ENCODE measurements at places on chromosomes 5 and 9. TPM values are rescaled to one million over a fixed set of nuclear protein-coding genes. Genes with fewer than 3 reads are reported as not detected.

DNA sequence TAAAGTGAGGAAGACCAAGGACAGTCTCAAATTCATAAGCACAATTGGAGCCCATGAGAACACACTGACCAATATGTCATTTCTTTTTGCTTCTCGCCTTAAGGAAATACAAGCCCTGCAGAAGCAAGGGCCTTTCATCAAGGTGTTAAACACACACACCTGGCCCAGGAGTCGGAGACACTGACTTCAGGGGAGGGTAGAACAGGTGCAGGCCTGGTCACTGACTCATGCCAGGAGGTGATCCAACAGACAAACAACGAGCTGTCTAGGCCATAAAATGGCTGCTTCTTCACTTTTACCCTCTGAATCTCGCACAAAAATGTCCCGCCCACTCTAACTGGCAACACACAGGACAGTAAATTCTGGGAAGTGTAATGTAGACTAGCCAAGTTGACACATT, 62.7 kb downstream of the RGMB start:
- no peaks in the 10 kb centered on the region for H3K4me1 ChIP-seq
- H3K36me3 ChIP-seq = no peaks in the 10 kb centered on the region
- H3K27ac ChIP-seq = no peak overlapping the region
- no peaks in the 10 kb centered on the region for H3K27me3 ChIP-seq
- no peak for DNase-seq

GRCh38 chr5:113757508-113757907, 244.0 kb downstream of the YTHDC2 start:
- no peak overlapping the region for H3K4me3 ChIP-seq
- no peaks in the 10 kb centered on the region for H3K27me3 ChIP-seq
- DNase-seq = no peak
- H3K4me1 ChIP-seq = no peaks in the 10 kb centered on the region

- no peak overlapping the region for H3K4me3 ChIP-seq
- H3K36me3 ChIP-seq = no peaks in the 10 kb centered on the region
- H3K27ac ChIP-seq = no peak overlapping the region
- DNase-seq = no peak
- H3K4me1 ChIP-seq = no peaks in the 10 kb centered on the region
Observed at GRCh38 chr5:66248874-66249273, 104.8 kb downstream of the SREK1 start.

CDH9 gene
- total RNA-seq = not detected

- H3K27ac ChIP-seq = no peak overlapping the region
- no peak overlapping the region for H3K4me3 ChIP-seq
- H3K27me3 ChIP-seq = no peaks in the 10 kb centered on the region
- no peak for DNase-seq
- peaks cover 4% of the 10 kb centered on the region for H3K4me1 ChIP-seq
- no peaks in the 10 kb centered on the region for H3K36me3 ChIP-seq
Observed at GRCh38 chr5:110288766-110289511, 437.5 kb downstream of the TMEM232 start.

GRCh38 chr5:79418276-79418675, 95.7 kb downstream of the HOMER1 start:
- H3K27ac ChIP-seq = no peak overlapping the region
- H3K4me1 ChIP-seq = peaks cover 7% of the 10 kb centered on the region
- H3K4me3 ChIP-seq = no peak overlapping the region
- no peaks in the 10 kb centered on the region for H3K27me3 ChIP-seq
- DNase-seq = no peak

FOXD4L6 gene
- total RNA-seq = 0.16 TPM

GRCh38 chr5:157469687-157470086, 9.7 kb downstream of the NIPAL4 start:
- peaks cover 41% of the 10 kb centered on the region for H3K4me1 ChIP-seq
- no peak overlapping the region for H3K4me3 ChIP-seq
- no peak for DNase-seq
- H3K27ac ChIP-seq = peak overlapping the region; percentile 48
- H3K27me3 ChIP-seq = no peaks in the 10 kb centered on the region

DNA sequence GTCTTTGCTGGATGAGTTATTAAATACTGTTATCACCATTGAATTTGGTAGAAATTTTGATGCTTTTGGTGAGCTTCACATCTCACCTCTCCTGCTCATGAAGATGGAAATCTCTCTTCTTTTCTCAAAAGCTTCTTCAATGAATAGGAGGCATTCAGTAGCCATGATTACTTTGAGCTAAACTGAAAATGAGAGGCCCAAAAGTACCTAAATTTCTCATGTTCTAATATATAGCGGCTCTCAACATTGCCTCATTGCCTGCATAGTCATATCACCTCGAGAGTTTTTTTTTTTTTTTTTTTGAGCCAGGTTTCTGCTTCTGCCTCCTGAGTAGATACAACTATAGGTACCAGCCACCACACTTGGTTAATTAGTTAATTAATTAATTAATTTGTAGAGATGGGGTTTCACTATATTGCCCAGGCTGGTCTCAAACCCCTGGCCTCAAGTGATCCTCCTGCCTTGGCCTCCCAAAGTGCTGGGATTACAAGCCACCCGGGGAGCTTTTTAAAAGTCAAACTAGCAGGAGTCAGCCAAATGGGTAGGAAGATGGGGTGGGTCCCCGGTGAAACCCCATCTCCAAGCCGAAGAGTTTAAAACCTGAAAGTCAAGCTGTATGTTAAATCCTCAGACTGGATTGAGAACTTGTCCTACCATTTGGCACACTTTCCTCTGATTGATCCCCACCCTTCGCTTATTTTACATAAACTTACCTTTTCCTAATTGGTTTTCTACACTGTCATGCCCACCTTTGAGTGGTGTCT, 169.0 kb downstream of the DOCK2 start:
- peak overlapping the region; percentile 51 for H3K4me3 ChIP-seq
- peaks cover 51% of the 10 kb centered on the region for H3K4me1 ChIP-seq
- peak overlapping the region; percentile 97 for H3K27ac ChIP-seq
- DNase-seq = no peak
- H3K27me3 ChIP-seq = no peaks in the 10 kb centered on the region

DNA sequence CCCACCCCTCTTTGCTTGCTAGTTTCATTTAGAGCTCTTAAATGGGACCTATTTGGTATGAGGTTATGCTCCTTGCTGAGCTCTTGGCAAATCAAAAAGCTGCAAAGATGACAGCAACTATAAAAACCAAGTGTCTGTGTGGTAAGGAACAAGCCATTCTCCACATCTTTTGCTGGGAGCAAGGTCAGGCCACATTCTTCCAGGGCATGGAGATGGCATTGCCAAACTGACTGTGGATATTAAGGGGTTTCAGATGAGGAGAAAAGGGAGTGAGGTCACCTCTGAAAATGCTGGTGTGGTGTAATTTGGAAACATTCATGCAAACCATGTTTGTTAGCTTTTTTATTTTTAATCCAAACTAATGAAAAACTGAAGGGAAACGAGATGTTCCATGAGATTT, 218.8 kb upstream of the IL12B start:
- no peak overlapping the region for H3K27ac ChIP-seq
- no peaks in the 10 kb centered on the region for H3K4me1 ChIP-seq
- peaks cover 20% of the 10 kb centered on the region for H3K27me3 ChIP-seq

- no peaks in the 10 kb centered on the region for H3K27me3 ChIP-seq
- no peak for DNase-seq
- H3K4me1 ChIP-seq = peaks cover 28% of the 10 kb centered on the region
- H3K27ac ChIP-seq = no peak overlapping the region
- H3K36me3 ChIP-seq = peaks cover 14% of the 10 kb centered on the region
- no peak overlapping the region for H3K4me3 ChIP-seq
Observed at GRCh38 chr5:172144931-172145869, 42.8 kb downstream of the STK10 start.

TMEM252 gene
- total RNA-seq = not detected

- H3K27me3 ChIP-seq = no peaks in the 10 kb centered on the region
- no peak overlapping the region for H3K27ac ChIP-seq
- H3K36me3 ChIP-seq = peaks cover 32% of the 10 kb centered on the region
- H3K4me3 ChIP-seq = no peak overlapping the region
Observed at GRCh38 chr5:176959051-176959450, 47.5 kb downstream of the UIMC1 start.

- H3K4me1 ChIP-seq = peaks cover 40% of the 10 kb centered on the region
- no peak overlapping the region for H3K4me3 ChIP-seq
- H3K27me3 ChIP-seq = no peaks in the 10 kb centered on the region
- H3K27ac ChIP-seq = no peak overlapping the region
- no peak for DNase-seq
Observed at GRCh38 chr5:65802080-65802479, 80.1 kb downstream of the NLN start.
